Left kidney (tissue), 8 donors: ENCODE measurements at places on chromosomes 3 and 15.

- DNase-seq = no peak
These were observed 7.5 kb downstream of the SETD2 start for GRCh38 chr3:47156396-47156795.

- DNase-seq = no peak
These were observed 407.0 kb downstream of the ERC2 start for GRCh38 chr3:56061279-56061626.

- DNase-seq = no peak
These were observed 451.4 kb downstream of the MECOM start for GRCh38 chr3:169212086-169212485.

GRCh38 chr3:184336547-184337398 is 627 bp upstream of the FAM131A start:
- peak; percentile 50 for DNase-seq

DNA sequence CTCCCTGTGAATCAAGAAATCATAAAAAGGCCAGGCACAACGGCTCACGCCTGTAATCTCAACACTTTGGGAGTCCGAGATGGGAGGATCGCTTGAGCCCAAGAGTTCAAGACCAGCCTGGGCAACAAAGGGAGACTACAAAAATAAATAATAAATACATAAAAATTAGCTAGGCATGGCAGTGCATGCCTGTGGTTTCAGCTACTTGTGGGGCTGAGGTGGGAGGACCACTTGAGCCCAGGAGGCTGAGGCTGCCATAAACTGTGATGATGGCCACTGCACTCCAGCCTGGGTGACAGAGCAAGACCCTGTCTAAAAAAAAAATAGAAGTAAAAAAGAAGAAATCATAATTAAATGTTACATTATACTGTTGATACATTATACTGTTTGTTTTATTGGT is 28.0 kb upstream of the DCUN1D1 start:
- DNase-seq = no peak
